ENCODE measurements at places on chromosomes 11 and 22.

GRCh38 chr11:2122907-2123627, 16.1 kb downstream of the IGF2 start:
- no peak for DNase-seq

- DNase-seq: no peak
Measured at GRCh38 chr11:110522471-110522870, 92.7 kb downstream of the FDX1 start.

DNA sequence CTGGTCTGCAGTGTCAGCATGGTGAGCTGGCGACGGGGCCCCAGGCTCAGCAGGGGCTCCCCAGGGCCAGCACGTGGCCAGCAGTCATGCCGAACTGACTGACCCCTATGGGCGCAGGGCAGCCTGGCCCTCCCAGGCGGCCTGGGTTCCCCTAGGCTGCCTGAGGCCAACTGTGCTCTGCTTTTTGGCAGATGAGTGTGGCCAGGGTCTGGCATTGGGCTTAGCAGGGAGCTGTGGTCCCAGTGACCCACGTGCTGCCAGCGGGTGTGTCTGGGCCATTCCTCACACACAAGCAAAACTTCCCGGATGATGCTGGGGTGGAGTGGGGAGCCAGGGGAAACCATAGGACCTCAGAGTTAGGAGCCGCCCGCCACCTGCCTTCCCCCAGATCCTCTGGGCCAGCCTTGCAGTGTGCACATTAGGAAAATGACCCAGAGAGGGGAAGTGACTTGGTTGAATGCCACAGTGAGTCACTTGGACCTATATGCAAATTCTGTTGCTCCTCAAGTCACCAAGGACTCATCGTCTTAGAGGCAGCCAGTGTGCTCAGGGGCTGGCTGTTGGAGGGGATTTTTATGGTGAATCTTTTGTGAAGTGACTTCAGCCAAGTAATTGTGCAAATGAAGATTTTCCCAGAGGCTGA, 6.5 kb downstream of the ADORA2A start:
- DNase-seq: no peak

DNA sequence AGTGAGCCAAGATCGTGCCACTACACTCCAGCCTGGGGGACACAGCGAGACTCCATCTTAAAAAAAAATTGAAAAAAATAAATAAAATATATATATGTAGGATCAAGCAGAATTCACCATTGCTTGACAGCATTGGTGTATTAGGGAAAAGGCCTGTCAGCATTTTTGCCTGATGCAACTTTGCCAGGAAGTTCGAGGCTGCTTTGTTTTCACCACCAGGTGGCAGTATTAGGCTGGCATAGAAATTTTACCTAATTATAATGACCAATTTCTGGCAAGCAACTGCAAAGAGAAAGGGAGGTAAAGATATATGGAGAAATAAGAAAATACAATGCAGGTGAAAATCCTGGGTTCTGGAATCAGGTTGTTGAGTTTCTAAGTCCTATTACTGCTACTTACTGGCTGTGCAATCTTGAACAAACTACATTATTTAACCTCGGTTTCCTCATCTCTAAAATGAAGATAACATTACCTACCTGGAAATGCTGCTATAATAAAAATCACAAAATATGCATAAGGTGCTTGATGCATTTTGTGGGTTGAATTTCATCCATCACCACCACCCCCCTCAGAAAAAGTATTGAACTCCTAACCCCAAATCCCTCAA, 24.7 kb downstream of the LAYN start:
- DNase-seq: peak; percentile 50

DNA sequence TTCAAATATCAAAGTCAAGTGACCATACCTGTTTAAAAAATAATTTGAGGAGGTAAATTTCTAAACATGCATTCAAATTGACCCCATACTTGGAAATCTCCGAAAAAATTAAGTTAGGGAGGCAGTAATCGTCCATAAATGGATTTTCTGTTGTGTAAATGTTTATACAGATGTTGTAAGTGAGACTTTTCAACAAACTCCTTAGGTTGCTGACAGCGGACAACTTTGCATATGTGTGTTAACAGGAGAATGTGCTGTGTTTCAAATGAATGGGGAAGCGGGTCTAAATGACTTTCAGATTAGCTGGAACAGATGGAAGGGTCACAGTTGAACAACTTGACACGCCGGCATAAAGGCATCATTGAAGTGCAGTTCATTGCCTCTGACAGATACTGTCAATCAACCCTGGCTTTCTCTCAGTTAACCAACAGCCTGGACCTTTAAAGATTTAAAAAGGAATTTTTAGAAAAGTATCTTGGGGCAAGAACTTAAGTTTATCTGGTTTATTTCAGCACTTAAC, 98.2 kb upstream of the DBX1 start:
- DNase-seq: no peak

DNA sequence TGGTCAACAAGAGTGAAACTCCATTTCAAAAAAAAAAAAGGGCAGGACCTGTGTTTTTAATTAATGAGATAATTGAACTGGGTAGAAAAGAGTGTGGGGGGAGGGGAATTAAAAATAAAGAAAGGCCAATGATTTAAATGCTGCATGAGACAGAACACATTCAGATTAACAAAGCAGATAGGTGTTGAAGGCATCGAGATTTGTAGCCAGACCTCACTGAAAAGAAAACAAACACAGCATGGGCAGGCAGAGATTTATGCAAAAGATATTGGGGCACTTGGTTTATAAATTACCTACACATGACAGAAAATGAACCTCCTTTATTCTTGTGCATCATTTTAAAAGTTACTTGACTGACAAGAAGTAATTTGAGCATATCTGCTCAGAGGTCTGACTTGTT, 354.0 kb upstream of the API5 start:
- no peak for DNase-seq

GRCh38 chr11:133504906-133505305, 27.4 kb downstream of the OPCML start:
- no peak for DNase-seq

- DNase-seq: no peak
Measured at GRCh38 chr11:64687643-64688533, 35.1 kb downstream of the NRXN2 start.

DNA sequence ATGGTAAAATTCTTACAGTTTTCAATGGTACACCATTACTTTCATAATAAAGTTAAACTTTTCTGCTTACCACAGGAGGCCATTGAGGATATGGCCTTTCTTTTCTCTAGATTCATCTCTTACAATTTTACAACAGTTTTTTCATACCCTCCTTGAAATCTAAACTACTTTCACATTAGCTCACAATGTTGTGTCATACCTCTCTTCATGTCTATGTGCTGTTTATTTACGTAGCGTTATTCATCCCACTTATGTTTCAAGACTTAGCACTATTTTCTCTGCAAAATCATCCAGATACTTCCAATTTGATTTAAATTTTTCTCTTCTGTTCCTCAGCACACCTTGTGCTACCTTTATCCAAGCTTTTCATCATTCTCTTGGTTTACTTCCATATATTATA, 123.3 kb downstream of the METTL15 start:
- no peak for DNase-seq

DNA sequence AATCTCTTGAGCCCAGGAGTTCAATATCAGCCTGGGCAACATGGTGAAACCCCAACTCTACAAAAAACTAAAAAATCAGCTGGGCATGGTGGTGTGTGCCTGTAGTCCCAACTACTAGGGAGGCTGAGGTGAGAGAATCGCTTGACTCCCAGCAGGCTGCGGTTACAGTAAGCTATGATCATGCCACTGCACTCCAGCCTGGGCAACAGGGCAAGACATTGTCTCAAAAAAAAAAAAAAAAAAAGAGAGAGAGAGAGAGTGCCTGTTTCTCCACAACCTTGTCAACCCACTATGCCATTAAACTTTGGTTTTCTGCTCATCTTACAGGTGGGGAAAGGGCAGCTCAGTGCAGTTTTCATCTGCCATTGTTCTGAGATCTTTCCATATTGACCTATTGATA, 5.1 kb downstream of the FOLR3 start:
- DNase-seq: no peak

DNA sequence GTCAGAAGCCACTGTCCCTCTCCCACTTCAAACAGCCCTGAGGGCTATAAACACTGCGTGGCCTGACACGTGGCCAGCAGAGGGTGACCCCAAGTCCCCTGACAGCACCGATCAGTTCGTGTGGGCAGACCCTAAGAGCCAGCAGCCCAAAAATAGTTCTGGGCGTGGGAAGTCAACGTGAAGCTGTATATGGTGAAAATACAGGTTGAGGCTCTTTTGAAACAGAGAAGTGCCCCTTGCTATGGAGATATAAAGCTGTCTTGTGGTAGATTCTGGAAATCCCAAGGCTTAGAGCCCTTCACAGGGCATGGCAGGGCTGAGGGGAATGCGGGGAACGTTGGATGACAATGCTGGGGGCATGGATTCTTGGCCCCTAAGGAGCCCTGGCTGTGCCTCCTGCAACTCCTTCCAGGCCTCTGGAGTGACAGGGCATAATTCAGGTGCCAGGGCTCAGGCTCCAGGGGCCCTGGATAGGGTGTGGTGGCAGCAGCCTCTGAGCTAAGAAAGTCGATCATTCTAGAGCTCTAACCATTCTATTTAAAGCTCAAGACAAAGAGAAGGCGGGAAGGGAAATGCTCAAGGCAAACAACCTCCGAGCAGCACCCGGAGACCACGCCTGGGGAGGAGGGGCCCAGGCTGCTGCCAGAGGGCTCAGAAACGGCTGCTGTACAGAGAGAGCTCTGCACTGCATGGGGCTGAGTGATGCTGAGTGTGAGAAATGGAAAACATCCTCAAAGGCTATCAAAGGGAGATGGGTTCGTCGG, 60.4 kb upstream of the CD5 start:
- DNase-seq: peak; percentile 90

GRCh38 chr11:122509091-122509490, 146.4 kb upstream of the UBASH3B start:
- no peak for DNase-seq

- no peak for DNase-seq
Measured at GRCh38 chr11:71170624-71171423, 81.6 kb downstream of the SHANK2 start.

DNA sequence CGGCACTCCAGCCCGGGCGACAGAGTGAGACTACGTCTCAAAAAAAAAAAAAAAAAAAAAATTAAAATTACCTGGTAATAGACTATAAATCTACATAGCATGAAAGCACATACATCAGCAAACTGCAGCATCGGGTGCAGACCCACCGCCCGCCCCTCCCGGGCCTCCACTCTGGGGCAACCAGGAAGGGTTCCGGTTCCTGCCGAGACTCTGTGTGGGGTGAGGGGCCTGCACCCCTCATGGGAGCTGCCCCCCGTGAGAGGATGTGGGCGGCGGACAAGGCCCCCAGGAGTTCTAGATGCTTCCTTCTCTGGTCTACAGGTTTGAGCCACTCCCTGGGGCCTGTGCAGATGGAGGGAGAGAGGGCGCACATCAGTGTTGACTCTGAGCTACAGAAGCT, 9.1 kb downstream of the DRD4 start:
- no peak for DNase-seq

DNA sequence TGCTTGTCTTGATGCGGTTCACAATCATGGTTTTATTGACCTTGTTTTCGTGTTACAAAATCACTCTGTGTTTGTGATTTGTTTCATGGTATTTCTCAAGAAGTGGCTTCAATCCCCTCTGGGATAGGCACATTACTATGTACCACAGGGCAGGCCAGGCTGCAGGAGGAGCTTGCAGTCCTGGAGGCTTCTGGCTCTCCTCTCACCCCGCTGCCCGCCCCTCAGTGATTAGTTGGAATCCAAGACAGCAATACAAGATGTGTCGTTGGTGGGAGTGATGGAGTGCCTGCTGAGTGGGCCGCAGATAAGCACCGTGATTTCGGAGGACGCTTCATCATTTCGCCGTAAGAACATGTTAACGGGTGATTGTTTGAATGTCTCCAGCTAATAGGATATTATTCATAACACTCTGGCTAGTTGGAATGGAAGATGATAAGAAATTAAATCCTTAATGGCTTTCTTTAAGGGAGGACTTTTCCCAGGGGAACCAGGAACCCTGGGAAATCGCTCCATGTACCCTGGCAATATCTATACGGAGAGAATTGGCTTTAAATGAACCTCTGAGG, 384.4 kb downstream of the MIAT start:
- DNase-seq: no peak

DNA sequence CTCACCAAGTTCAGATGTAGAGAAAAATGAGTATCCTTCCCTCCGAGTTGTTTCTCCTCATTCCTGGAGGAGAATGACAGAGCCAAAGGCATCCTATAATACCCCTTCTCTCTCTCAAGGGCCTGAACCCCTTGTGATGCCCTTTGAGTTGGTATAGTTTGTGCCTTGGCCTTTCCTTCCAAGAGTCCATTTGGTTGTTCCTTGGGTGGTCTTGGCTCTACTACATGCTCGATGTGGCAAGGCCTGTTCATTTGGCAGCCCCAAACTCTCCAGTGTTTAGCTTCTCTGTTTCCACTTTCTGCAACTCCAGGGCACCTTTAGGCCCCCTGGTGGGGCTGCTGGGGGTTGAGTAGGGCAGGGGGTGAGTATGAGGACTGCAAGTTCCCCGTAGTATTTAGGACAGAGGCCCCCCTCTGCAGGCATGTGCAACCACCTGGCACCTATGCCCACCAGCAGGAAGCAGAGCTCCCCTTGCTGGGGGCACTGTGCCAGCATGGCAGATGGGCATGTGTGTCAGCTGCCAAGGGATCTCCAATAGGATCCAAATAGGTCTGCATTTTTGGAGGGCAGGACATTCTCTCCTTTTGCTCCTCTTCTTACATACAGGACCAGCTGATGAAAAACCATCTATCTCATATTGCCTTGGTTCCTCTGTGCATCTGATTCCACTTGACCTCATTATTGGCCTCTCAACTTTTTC, 217.2 kb upstream of the CADM1 start:
- no peak for DNase-seq

DNA sequence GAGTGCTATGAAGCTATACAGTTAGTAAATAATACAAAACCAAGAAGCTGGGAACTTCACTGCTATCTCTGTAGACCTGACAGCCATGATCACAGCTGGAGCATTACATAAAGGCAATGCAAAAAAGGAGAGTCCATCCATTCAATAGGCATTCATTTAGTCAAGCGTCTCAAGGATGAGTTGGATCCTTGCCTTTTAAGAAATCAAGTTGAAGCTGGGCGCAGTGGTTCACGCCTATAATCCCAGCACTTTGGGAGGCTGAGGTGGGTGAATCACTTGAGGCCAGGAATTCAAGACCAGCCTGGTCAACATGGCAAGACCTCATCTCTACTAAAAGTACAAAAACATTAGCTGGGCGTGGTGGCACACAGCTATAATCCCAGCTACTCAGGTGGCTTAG, 48.1 kb upstream of the ALKBH3 start:
- DNase-seq: no peak

GRCh38 chr11:282171-282570, 4.0 kb downstream of the NLRP6 start:
- no peak for DNase-seq

DNA sequence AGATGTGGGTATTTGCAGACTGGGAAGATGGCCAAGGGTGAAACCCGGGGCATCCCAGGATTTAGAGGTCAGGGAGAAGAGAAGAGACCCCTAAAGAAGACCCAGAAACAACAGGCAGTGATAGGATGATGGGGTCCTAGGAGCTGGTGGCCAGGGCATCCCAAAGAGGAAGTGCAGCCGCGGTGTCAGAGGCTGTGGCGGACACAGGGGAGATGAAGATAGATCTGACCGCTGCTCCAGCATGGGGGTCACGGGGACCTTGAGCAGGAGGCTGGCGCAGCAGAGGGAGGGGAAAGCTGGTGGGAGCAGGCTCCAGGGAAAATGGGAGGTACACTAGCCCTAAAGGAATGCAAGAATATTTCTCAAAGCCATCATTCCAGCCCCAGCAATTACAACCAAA, 47.3 kb downstream of the CTTN start:
- no peak for DNase-seq
